ENCODE measurements at places on chromosomes 7 and 10. TPM values are rescaled to one million over a fixed set of nuclear protein-coding genes. Genes with fewer than 3 reads are reported as not detected.

- DNase-seq: no peak
These were observed 31.4 kb upstream of the CCDC6 start for GRCh38 chr10:59937720-59938119.

- DNase-seq: no peak
These were observed 35.9 kb upstream of the SKAP2 start for GRCh38 chr7:26900251-26900650.

ACTL6B gene
- total RNA-seq: not detected

GRCh38 chr10:24974976-24975375 is 22.6 kb upstream of the PRTFDC1 start:
- DNase-seq: peak; percentile 63

LLCFC1 gene
- not detected for total RNA-seq

GRCh38 chr10:103849880-103850571 is 5.3 kb downstream of the SH3PXD2A start:
- DNase-seq: no peak

DNA sequence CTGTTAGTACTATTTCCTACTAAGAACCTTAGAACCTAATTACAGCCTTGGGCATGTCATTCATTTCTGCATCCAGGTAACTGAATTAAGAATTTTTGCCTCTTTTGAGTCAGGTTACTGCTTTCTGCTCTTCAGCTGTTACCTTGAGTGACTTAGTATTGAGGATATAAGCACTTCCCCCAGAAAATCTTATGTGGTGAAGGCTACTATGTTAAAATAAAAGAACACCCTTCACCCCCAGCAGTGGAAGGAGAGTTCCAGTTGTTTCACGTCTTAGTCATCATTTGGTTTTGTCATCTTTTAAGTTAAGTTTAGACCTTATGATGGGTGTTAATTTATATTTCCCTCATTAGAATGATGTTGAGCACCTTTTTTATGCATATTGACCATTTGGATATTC is 82.8 kb downstream of the GLCCI1 start:
- DNase-seq: no peak

GIMAP6 gene
- total RNA-seq: 31.5 TPM

Measured in left ventricle myocardium superior (tissue), 1 donor.